ENCODE measurements at places on chromosomes 12 and 14.

GRCh38 chr14:75053396-75054291 lies 2.4 kb upstream of the MLH3 start:
- DNase-seq = no peak

GRCh38 chr12:10113075-10113474 lies 14.3 kb upstream of the CLEC1A start:
- no peak for DNase-seq

- no peak for DNase-seq
Observed at GRCh38 chr12:102462795-102463465, 17.4 kb downstream of the IGF1 start.

GRCh38 chr12:50232771-50233209 lies 50.5 kb downstream of the LIMA1 start:
- DNase-seq = no peak

DNA sequence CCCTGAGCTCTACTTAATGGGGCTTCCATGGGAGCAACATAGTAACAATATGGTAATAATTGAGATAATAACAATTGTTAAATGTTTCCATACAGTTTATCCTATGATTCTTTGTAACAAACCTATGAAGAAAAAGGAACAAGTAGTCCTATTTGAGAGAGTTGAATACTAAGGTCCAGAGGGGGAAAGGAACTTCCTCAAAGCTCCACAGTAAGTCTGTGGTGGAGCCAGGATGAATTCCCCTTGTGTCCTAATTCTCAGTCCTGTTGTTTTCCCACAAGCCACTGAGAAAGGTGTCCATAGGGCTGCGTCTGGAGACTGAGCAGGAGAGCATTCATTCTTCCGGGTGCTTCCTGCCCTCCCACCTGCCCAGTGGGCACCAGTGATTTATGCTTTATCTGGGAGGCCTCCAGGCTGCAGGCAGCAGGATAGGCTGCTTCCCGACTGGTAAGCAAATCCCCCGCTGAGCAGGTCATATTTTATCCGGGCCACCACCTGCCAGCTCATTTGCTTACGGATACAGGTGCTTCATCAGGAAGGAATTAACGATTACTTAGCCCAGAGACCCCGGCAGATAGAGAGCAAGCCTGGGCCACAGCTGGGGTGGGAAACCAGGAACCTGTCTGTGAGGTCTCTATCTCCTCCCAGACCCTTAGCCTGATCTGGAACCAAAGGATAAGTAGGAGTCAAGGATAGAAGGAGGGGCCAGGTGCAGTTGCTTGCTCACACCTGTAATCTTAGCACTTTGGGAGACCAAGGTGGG lies 33.9 kb upstream of the FAM222A start:
- DNase-seq = no peak

GRCh38 chr14:23101986-23102625 lies 2.7 kb downstream of the CIROP start:
- no peak for DNase-seq

GRCh38 chr12:133231001-133231400 lies 4.7 kb downstream of the ANHX start:
- no peak for DNase-seq

DNA sequence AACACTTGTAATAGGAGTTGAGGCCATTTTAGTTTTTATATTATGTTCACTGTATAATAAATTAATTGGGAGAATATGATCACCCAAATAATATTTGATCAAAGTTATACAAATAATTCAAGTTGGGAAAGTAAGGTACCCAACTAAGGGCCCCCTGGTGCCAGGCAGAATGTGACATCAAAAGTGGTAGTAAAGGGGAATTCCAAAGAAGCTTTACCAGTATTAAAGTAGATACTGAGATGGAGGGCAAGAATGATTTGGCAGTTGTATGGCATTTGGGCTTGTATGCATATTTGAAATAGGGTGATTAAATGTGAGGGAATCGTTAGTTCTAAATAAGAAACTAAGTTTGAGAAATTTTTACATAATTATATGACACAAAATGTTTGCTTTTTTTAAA lies 17.7 kb downstream of the GXYLT1 start:
- DNase-seq = no peak

DNA sequence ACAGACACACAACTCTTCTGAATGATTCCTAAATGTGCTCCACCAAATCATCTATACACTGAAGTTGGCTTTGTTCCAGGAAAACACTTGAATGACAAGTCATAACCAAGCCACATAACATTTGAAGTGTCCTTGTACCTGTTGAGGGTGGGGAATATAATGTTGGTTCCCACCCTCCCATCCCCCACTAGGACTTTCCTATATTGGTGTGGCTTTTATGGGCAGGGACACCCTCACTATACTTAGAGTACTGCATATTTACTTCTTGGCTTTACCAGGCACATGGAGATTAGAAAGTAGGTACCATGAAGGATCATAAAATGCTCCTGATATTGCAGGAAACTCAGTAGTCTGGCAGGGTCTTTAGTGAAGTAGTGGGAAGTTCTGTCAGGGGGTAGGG lies 9.7 kb upstream of the BHLHE41 start:
- no peak for DNase-seq

DNA sequence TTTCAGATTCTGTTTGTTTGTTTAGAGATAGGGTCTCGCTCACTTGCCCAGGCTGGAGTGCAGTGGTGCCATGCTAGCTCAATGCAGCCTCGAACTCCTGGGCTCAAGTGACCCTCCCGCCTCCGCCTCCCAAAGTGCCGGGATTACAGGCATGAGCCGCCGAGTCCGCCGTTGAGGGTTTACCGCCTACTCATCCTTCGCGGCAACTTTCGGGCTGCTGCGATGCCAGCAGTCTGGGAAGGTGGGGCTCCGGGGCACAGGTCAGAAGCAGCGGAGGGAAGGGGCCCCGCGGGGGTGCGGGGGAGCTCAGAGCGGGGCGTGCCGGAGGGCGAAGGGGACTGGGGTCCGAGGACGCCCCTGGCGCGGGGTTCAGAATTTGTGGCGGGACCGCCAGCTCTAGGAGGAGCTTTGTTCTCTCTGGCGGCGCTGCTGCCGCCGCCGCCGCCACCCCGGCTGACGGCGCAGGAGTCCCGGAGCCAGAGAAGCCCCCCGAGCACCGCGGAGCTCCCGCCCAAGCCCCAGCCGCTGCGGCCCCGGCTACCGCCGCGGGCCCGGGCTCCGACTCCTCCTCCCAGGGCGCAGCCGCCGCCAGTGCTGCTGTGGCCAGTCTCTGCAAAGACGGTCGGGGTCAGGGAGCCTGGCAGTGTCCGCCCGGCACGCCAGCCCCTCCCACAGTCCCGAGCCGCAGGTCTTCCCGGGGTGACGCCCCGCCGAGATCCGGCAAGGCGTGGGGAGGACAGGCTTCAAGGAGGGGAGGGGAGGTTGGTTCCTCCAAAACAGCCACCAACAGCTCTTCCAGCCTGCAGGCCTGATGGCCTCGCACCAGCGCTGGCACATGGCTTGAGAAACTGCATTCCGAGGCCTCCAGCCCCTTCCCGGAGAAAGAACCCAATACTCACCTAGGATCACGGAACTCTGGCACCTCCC lies 10.9 kb upstream of the KRT77 start:
- no peak for DNase-seq

DNA sequence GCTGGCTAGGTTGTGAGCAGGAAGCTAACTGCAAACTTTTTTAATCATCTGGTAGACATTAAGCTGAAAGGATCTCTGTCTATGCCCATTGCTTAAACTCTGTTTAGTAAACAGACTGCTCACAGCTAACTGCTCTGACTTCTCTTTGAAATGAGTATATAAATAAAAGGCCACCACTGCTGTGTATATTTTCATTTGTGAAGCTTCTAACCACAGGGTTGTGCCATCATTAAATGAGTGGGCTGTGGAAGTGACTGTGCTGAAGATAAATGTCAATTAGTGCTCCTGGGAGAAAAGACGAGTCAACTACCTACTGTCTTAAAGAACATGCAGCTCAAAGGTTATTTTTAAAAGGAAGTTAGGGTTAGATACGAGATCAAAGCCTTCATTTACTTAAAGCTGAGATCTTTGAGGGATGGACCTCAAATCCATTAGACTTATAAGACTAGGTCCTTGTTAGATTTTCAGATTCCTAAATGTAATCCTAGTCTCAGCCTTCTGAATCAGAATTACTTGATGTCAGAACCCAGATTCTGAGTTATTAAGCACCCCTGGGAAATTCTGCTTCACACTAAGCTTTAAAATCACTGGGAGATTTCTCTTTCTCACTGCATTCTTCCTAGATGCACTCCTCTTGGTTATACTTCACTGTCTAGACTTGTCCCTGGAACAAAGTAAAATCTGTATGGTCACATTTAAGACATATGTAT lies 213.1 kb upstream of the FLRT2 start:
- DNase-seq = no peak

- DNase-seq = peak; percentile 69
Observed at GRCh38 chr12:116959845-116960514, 49.2 kb downstream of the FBXW8 start.

GRCh38 chr14:80762641-80763228 lies 178.8 kb downstream of the CEP128 start:
- no peak for DNase-seq

GRCh38 chr12:108000111-108000510 lies 129.0 kb upstream of the WSCD2 start:
- DNase-seq = no peak

DNA sequence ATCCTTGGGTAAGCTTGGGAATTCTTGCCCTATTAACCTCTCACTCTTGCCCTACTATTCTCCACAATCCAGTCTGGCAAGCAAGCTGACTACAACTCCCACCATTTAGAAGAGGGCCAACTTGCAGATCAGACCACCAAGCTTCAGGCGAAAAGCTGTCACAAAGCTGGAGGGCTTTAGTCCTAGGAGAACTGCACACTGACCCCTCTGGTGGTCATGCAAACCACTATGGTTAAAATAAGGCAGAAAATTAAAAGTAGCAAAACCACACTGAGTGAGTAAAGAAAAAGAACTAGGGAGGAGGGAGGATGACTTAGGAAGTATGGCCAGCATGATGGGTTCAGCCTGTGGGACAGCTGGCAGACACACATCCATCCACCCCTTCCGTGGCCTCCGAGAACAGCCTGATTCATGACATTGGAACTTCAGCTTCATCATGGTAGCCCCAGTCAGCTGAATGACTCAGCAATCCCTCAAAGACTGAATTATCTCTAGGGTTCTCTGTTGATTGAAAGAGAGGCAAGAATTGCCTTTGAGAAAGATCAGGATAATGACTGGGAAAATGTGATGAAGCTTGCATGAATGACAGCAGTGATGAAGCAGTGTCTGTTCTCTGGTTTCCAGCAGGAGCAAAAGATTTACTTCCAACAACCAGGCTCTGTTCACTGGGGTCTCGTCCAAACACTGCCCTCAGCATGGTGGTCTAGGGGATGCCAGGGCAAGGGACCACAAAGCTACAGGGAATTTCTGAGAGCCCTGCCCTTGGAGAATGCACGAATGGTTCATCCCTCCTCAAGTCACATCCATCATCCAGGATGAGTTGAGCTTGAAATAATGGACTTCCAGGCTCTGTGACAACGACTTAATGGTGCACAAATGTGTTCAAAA lies 24.4 kb downstream of the PITPNM2 start:
- no peak for DNase-seq

DNA sequence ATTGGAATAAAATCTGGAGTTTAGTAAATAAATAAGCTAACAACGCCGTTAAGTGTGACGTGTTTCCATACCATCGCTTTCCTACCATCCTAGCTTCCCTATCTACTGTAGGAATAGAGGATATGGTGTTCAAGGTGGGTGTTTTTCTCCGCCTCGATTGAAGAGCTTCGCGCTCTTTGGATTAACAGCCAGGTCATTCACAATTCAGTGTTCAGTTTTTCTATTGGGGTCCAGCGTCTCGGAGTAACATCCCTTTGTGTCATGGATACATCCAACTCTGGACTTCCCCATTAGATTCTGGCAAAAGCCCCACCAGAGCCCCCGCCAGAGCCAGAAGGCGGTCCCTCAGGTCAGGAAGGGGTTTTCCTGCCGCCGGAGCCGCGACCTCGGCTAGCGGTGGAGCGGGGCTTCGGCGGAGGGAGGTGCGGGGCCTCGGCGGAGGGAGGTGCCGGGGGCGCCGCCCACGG lies 1.2 kb upstream of the SRGAP1 start:
- no peak for DNase-seq

- no peak for DNase-seq
Observed at GRCh38 chr12:10169104-10169503, 2.8 kb downstream of the OLR1 start.

- no peak for DNase-seq
Observed at GRCh38 chr14:102751088-102751487, 26.2 kb upstream of the TRAF3 start.

DNA sequence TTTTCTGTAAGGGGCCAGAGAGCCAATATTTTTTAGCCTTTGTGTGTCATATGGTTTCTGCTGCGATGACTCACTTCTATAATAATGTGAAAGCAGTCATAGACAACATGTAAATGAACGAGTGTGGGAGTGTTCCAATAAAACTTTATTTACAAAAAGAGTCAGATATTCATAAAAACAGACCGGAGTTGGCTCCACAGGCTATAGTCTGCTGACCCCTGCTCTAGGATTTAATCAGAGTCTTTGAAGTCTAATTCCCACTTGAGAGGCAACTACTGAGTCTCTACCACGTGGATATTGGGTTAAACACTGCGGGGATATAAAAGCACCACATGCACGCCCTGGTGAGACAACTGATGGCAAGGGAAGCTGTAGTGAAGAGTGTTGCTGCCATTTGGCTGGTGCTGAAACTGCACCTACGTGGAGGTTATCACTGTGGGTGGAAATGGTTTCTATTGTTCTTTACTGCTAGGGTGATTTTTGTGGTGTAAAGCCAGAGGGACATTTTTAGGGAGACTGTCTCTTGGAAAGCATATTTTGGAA lies 3.6 kb upstream of the NINJ2 start:
- DNase-seq = no peak

DNA sequence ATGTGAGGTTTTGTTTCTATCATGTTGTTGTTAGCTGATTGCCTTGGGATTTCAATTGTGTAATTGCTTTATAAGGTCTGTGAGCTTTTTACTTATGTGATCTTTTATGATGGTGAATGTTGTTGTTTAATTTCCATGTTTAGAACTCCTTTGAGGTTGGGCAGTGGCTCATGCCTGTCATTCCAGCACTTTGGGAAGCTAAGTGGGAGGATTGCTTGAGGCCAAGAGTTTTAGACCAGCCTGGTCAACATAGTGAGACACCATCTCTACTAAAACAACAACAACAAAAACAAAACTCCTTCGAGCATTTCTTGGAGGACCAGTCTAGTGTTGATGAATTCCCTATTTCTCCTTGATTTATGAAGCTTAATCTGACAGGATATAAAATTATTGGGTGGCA lies 102.1 kb upstream of the PMCH start:
- DNase-seq = no peak

Measured in activated CD8-positive, alpha-beta T cell treated with anti-CD3 and anti-CD28 coated beads, Interleukin-2, amount 10 ng/mL, durations not matched to agents 7 days and 5 days (primary cell).